ENCODE measurements at places on chromosomes 5 and 9.

- no peak for DNase-seq
Observed at GRCh38 chr9:128743421-128743820, 19.5 kb upstream of the ZDHHC12 start.

GRCh38 chr5:139743001-139743771 is 52.4 kb upstream of the PSD2 start:
- DNase-seq: no peak

DNA sequence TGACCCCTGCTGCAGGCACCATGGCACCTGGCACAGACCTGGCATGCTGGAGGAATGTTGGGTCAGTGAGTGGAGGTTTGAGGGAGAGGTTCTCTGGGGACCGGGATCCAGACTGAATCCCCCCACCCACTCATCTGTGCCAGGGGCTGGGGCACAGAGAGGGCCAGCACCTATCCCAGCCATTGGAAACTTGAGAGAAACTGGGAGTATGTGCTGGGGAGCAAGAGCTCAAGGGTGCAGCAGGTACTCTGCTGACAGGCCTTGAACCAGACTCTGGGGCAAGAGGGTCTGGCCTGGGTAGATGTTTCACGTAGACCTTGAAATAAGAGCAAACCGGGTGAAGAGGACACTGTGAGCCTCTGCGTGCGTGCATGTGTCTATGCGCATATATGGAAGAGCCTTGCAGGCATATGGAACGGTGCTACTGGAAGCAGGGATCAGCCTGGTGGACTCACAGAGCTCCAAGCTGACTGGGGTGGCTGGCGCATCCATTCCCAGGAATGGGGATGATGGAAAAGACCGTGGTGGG is 8.8 kb downstream of the FGF18 start:
- no peak for DNase-seq

DNA sequence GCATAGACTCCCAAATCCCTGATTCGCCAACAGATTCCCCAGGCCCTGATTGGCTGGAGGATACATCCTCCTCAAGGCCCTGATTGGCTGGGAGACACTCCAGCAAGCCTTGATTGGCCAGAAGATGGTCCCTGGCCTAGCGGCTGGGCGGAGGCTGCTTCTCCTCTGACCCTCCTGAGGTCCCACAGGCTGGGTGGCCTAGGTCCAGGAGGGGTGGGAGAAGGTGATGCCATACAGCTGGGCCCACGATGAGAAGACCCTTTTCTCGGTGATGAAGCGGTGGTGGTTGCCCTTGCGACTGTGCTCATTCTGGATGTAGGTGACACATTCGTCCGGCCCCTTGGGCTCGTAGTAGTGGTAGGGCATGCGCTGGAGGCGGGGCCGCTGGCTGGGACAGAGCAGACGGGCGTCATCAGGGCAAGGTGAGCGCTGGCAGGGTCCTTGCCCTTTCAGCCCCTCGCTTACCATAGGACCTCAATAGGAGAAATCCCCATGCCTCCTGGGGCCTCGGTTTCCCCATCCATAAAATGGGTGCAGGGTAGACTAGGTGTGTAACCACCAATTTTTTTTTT is 9.0 kb upstream of the AK1 start:
- no peak for DNase-seq

DNA sequence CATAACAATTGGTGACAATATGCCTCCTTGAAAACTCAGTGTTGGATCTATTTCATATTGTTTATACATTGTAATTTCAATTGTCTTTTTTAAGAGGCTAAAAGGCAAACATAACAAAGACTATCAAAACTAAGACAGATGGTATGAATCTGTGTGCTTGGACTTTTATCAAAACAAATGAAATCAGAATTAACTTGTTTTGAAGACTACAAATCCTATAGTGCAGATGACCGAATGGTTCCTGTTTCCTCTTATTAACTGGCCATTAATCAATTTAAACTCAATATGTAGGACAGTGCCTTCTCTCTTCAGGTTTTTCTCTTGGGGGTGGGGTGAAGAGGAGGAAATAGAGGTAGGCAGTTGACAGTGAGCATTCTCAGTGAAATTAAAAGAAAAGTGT is 366.9 kb upstream of the GRAMD2B start:
- DNase-seq: no peak

- DNase-seq: no peak
Observed at GRCh38 chr9:135294836-135295235, 184.7 kb upstream of the PPP1R26 start.

DNA sequence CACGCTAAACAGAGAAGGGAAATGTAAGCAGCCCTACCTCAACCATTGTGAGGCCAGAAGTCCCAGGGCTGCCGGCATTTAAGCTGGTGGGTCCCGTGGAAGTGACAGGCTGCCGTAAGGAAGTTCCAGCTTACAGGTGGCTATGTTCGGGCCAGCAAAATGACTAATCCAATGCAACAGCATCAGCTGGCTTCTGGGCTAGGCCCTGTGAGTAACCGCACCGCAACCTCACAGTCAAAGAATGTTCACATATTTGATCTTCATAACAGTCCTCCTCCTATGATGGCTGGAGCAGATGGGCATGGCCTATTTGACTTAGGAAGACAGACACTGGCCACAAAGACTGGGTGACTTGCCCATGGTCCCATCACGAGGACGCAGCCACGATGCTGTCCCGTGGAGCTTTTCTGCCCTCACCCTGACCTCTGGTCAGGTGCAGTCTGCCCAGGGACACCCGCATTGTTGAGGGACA is 88.2 kb downstream of the LIFR start:
- DNase-seq: no peak

DNA sequence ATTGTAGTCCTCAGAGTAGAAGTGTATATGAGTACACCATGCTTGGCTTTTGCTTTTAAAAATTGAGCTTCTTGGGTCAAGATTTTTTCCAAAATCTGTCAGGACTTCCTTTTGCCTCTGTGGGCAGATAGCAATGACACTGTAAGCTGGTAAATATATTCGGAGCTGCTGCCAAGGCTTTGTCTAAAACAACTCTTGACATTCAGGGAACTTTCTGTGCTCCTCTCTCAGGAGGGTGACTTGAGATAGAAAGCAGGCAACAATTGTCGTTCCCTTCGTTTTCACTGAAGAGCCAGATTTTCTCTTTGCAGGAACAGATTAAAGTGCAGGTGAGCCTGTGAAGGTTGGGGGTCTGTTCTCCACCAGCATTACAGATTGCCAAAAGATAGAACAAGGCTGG is 230.5 kb downstream of the MAST4 start:
- DNase-seq: no peak

GRCh38 chr5:1948663-1949191 is 66.0 kb upstream of the IRX4 start:
- no peak for DNase-seq

- DNase-seq: no peak
Observed at GRCh38 chr9:84300271-84300670, 40.3 kb downstream of the SLC28A3 start.

DNA sequence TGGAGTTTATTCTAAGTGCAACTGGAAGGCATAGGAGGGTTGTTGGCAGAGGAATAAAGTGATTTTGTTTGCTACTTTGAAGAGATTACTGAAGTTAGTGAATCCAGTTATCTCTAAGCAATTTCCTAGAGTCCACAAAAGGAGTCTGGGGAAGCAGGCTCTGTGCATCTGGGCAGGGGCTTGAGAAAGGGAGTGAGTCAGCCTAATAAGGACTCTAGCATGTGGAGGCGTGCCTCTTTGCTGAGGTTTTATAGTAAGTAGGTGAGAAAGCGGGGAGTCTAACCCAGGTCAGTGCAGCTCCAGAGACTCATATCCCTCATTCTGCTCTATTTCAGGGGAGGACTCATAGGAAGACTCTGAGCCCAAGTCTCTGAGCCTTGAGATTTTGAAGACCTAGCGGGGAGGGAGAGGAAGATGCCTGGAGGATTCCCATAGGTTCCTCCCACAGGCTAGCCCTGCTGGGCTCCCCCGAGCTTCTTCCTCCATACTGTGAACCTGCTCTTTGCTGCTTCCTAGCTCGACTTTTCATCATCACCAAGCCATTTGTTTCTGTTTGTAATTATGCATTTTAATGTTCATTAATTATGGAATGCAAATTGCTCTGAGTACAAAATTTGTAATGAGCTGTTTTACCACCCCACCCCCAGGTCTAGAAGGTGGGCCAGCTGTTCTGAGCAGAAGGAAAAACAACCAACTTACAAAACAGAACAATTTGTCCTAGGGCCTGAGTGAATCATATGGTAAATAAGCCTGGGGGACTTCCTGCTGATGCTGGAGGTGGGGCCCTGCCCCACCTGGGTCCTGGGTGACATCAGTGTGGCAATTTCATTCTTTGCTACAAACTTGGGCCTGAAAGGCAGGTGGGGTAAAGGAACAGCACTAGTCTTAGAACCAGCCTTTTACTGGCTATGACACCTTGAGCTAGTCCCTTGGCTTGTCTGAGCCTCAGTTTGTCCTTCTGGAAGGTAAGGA is 150.2 kb downstream of the TRIM32 start:
- no peak for DNase-seq

DNA sequence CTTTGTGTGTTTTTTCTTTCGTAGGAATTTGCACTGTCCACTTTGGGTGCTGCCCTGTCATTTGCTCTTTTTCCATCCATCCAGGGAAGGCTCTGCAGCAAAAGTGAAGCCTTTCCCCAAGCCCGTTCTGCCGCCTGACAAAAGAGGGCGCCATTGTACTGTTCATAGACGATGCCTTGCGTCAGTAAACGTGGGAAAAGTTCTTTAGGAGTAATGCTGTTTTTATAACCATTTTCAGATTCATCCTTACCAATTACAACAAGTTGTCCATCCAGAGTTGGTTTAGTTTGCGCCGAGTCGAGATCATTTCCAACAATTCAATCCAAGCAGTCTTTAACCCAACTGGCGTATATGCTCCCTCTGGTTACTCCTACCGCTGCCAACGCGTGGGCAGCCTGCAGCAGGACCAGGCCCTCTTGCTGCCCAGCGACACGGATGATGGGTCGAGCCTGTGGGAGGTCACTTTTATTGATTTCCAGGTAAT is 34.3 kb upstream of the RPS23 start:
- DNase-seq: no peak

- no peak for DNase-seq
Observed at GRCh38 chr9:69254223-69254622, 70.8 kb upstream of the ENTREP1 start.

DNA sequence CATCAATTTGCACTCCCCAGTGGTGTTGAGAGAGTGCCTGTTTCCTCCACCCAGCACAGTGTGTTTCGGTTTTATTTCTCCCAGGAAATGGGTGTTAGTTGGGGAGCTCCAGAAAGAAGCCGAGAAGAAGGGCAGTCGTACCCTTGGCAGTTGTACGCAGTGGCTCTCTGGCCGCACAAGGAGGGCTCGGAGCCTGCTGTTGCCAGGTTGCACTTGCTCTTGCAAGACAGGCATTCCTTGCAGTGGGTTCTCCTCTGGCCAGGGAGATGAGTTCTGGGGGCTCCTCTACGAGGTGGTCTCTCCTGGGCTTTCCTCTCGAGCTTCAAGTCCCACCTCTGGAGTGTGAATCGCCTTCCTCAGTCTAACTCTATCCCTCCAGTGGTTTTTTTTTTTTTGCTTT is 29.1 kb downstream of the QRFP start:
- DNase-seq: no peak

DNA sequence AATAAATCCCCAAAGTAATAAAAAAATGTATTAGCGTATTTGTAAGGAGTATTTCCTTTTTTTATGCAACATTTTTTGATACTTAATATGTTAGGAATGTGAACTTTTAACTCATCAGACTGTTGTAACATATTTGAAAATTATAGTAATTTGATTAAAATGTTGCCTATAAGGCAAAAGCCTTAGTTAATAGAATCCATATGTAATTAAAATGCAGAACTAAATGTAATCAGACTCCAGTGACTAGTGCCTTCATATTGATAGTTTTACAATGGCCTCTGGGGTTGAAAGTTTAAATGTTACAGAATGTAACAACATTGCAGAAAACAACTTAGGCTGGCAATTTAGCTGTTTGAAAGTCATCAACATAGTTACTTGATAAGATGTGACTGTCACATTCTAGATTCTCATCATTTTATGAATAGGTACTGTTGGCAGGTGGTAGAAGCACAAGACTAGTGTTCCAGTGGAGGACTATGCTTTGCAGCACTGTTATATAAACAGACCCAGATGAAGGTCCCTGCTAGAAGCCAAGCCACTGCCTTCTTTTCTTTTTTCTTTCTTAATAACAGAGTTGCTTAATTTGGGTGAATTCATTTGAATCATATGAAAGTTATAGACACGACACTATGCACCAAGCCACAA is 382.9 kb downstream of the CCDC171 start:
- no peak for DNase-seq

All from stimulated activated CD4-positive, alpha-beta T cell treated with anti-CD3 and anti-CD28 coated beads, TNF-alpha, amount 100 ng/mL, for 1 hour (primary cell).